ENCODE measurements at places on chromosomes 2 and 18.

DNA sequence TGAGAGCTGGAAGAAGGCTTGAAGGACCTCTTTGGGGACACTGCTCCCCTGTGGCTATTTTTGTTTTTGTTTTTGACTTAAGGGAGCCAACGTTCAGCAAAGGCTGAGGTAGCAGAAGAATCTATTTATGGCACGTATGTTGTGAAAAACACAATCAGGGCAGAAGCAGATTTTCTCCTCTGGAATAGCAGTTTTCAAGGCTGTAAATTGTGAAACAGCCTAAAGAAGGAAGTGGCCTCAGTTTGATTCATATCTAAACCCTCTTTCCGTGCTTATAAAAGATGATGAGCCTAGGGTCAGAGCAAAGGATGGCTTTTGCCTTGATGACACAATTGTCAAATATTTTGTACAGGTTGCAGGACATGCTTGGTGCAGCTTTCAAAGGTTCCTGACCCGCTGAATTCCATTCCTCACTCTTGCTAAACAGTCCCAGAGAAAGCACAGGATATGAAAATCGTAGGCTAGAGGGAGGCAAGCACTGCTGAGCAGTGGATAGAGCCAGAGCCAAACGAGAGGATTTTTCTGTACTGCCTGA, 106.2 kb upstream of the DLX2 start:
- no peak overlapping the region for H3K4me3 ChIP-seq
- no peak overlapping the region for H3K27ac ChIP-seq
- H3K4me1 ChIP-seq = peaks cover 44% of the 10 kb centered on the region
- H3K27me3 ChIP-seq = no peaks in the 10 kb centered on the region
- peaks cover 5% of the 10 kb centered on the region for H3K36me3 ChIP-seq
- no peak for DNase-seq

DNA sequence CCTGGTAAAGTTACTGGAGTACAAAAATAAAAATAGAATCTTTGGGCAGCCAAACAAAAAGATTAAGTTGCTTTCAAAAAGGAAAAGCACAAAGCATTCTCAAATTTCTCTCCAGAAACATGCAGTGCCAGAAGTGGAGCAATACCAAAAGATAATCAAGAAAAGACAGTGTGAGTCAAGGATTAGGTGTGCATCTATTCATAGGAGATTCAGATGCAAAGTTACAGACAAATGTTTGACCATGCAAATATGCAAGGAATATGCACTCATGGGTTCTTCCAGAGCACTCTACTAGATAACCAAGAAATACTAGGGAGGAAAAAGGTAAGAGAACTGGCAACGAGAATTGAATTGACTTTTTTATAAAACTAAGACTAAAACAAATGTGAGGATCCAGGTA, 51.8 kb upstream of the CDH20 start:
- no peaks in the 10 kb centered on the region for H3K36me3 ChIP-seq
- no peaks in the 10 kb centered on the region for H3K27me3 ChIP-seq
- no peaks in the 10 kb centered on the region for H3K4me1 ChIP-seq
- no peak overlapping the region for H3K4me3 ChIP-seq

DNA sequence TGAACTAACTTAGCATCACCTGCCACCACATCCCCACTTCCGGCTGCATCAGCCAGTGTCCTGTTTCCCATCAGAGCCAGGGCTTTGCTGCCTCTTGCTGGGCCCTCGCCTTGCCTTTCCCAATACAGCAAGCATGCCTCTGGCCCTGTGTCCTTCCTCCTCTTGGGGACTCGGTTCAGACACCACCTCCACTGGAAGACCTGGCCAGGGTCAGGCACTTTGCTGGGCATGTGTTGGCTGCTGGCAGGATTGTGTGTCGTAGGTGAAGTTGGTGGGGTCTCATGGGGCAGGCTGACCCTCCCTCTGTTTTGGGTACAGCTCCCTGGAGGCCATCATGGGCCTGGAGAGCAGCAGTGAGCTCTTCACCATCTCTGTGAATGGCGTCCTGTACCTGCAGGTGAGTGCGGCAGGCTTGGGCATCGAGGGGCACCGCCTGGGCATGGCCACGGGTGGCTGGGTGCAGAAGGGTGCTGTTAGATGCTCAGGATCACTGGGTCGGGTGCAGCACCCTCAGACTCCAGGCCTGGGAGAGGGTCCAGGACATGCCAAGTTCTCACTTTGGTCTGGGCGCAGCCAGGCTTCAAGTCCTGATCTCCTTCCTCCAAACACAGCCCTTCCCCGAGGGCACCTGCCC, 6.6 kb downstream of the ERFE start:
- H3K36me3 ChIP-seq = peaks cover 8% of the 10 kb centered on the region
- DNase-seq = no peak
- H3K4me1 ChIP-seq = no peaks in the 10 kb centered on the region
- H3K27me3 ChIP-seq = peaks cover 14% of the 10 kb centered on the region
- no peak overlapping the region for H3K27ac ChIP-seq

DNA sequence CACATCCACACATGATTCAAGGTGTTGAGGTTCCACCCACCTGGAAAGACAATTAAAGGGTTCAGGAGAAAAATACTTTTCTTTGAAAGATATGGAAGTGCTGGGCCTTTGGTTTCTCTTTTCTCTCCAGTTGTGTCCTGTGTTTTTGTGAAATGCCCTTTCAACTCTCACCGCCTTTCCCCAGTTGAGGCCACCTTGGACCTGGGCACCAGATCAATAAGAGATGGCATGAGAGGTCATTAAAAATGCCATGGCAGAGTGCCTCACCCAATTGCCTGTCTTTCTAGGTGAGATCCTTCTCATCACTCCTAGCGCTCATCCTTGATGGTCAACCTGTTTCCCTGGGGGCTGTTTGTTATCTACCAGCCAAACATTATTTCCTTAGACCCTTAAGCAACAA, 453.9 kb downstream of the TSN start:
- no peak overlapping the region for H3K27ac ChIP-seq
- no peak for DNase-seq
- H3K4me1 ChIP-seq = no peaks in the 10 kb centered on the region
- no peak overlapping the region for H3K4me3 ChIP-seq
- H3K36me3 ChIP-seq = no peaks in the 10 kb centered on the region
- peaks cover 3% of the 10 kb centered on the region for H3K27me3 ChIP-seq

DNA sequence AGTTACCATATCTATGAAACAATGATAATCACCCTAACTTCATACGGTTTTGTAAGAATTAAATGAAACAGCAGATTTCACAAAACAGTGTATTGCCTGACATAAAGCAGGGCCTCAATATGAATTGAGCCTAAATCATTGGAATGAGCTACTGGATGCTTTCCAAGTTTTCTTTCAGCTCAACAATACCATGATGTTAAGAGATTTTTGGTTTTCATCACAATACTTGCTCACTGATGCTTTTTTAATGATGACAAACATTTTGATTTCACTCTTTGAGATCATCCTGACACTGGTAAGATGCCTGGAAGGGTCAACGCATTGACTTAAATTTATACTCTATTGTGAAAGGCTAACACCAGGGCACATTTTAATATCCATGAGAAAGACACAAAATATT, 377.5 kb downstream of the ZNF521 start:
- H3K27ac ChIP-seq = no peak overlapping the region
- no peaks in the 10 kb centered on the region for H3K4me1 ChIP-seq
- no peak for DNase-seq
- H3K36me3 ChIP-seq = no peaks in the 10 kb centered on the region

GRCh38 chr18:45854036-45854586, 28.6 kb downstream of the SIGLEC15 start:
- no peaks in the 10 kb centered on the region for H3K27me3 ChIP-seq
- no peak overlapping the region for H3K4me3 ChIP-seq
- no peak overlapping the region for H3K27ac ChIP-seq
- H3K4me1 ChIP-seq = no peaks in the 10 kb centered on the region
- no peak for DNase-seq
- H3K36me3 ChIP-seq = peaks cover 39% of the 10 kb centered on the region

GRCh38 chr2:15307526-15307925, 253.6 kb downstream of the NBAS start:
- peaks cover 43% of the 10 kb centered on the region for H3K36me3 ChIP-seq
- no peak overlapping the region for H3K27ac ChIP-seq
- no peak for DNase-seq

DNA sequence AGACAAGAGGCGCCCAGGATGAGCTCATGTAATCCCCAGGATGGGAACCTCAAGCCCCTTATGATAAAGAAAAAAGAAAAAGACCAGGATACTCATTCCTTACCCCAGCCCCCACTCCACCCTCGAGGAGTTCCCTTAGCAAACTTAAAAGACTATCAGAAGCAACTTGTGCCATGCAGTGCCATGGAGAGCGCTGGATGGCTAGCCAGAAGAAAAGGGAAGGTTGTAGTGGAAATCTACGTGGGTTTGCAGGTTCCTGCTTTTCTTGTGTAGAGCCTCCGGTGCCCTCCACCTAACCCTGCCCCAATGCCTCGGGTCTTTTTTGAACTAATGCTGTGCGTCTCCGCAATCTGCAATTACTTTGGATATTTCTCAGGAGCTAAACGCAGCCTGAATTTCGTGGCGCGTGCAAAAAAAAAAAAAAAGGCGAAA, 16.2 kb upstream of the BCL11A start:
- H3K27me3 ChIP-seq = peaks cover 45% of the 10 kb centered on the region
- H3K4me3 ChIP-seq = no peak overlapping the region
- no peak for DNase-seq

GRCh38 chr2:120763508-120763907, 27.8 kb downstream of the GLI2 start:
- no peaks in the 10 kb centered on the region for H3K4me1 ChIP-seq
- H3K27me3 ChIP-seq = no peaks in the 10 kb centered on the region
- no peak overlapping the region for H3K4me3 ChIP-seq
- H3K27ac ChIP-seq = no peak overlapping the region

GRCh38 chr2:190714958-190715357, 66.1 kb downstream of the NAB1 start:
- H3K27ac ChIP-seq = no peak overlapping the region
- H3K27me3 ChIP-seq = no peaks in the 10 kb centered on the region
- H3K4me1 ChIP-seq = peaks cover 32% of the 10 kb centered on the region
- H3K4me3 ChIP-seq = no peak overlapping the region
- H3K36me3 ChIP-seq = peaks cover 2% of the 10 kb centered on the region

- no peak overlapping the region for H3K27ac ChIP-seq
- no peaks in the 10 kb centered on the region for H3K36me3 ChIP-seq
- DNase-seq = no peak
- peaks cover 3% of the 10 kb centered on the region for H3K27me3 ChIP-seq
- H3K4me1 ChIP-seq = peaks cover 53% of the 10 kb centered on the region
Observed at GRCh38 chr2:8581234-8581561, 100.7 kb upstream of the ID2 start.

GRCh38 chr2:203126996-203127395, 111.8 kb upstream of the CYP20A1 start:
- H3K27me3 ChIP-seq = no peaks in the 10 kb centered on the region
- no peak overlapping the region for H3K27ac ChIP-seq
- no peaks in the 10 kb centered on the region for H3K4me1 ChIP-seq
- H3K4me3 ChIP-seq = no peak overlapping the region
